Naive thymus-derived CD8-positive, alpha-beta T cell (primary cell): ENCODE measurements at places on chromosomes 1 and 21. TPM values are rescaled to one million over a fixed set of nuclear protein-coding genes. Genes with fewer than 3 reads are reported as not detected.

- no peak overlapping the region for H3K4me3 ChIP-seq
- H3K36me3 ChIP-seq, result peaks cover 17% of the 10 kb centered on the region
- H3K4me1 ChIP-seq, result peaks cover 38% of the 10 kb centered on the region
- no peak for DNase-seq
- no peak overlapping the region for H3K27ac ChIP-seq
Observed at GRCh38 chr21:42411197-42411869, 7.6 kb downstream of the UBASH3A start.

- no peak within 1 kb of the TSS for H3K27ac ChIP-seq
- H3K4me1 ChIP-seq, result peaks cover 23% of the 10 kb centered on the region
- peaks cover 38% of the 10 kb centered on the region for H3K36me3 ChIP-seq
Observed at GRCh38 chr1:206921772-206922265, at the start of gene FCMR. FCMR (minus strand) TSS chr1:206921941; CDS start chr1:206921854, 87 bp downstream.

GRCh38 chr1:81660286-81660685, 140.4 kb upstream of the ADGRL2 start:
- no peaks in the 10 kb centered on the region for H3K4me1 ChIP-seq
- no peak overlapping the region for H3K4me3 ChIP-seq
- DNase-seq, result no peak
- no peaks in the 10 kb centered on the region for H3K27me3 ChIP-seq
- H3K36me3 ChIP-seq, result no peaks in the 10 kb centered on the region

- no peak overlapping the region for H3K27ac ChIP-seq
- H3K4me1 ChIP-seq, result no peaks in the 10 kb centered on the region
- H3K27me3 ChIP-seq, result no peaks in the 10 kb centered on the region
Observed at GRCh38 chr1:190602325-190602724, 124.7 kb upstream of the BRINP3 start.

DNA sequence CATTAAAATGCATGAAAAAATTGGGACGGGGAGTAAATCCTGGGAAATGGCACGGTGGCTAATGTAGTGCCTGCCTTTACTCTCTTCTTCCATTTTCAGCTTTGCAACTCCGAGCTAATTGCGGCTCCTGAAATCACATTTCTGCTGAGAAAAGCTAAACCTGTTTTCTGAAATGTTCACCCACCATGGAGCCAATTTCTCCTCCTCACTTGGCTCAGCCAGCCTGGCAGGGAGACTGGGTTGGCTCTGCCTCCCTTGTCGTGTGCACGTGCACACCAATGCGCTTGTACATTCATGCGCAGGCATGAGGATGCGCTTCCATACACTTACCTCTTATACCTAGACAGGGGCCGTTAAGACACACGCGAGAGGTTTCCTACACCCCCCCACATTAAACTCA, 165.4 kb downstream of the PLXNA2 start:
- H3K4me1 ChIP-seq, result peaks cover 2% of the 10 kb centered on the region
- H3K36me3 ChIP-seq, result peaks cover 2% of the 10 kb centered on the region
- no peak for DNase-seq
- no peak overlapping the region for H3K4me3 ChIP-seq
- H3K27ac ChIP-seq, result no peak overlapping the region
- no peaks in the 10 kb centered on the region for H3K27me3 ChIP-seq

GRCh38 chr1:197745911-197746310, 29.4 kb downstream of the DENND1B start:
- no peak for DNase-seq
- peaks cover 50% of the 10 kb centered on the region for H3K4me1 ChIP-seq
- H3K36me3 ChIP-seq, result peaks cover 5% of the 10 kb centered on the region

- no peak within 1 kb of the TSS for H3K27ac ChIP-seq
- no peak within 1 kb of the TSS for H3K4me3 ChIP-seq
- no peak for DNase-seq
- H3K4me1 ChIP-seq, result no peaks in the 10 kb centered on the region
- no peaks in the 10 kb centered on the region for H3K36me3 ChIP-seq
Observed at GRCh38 chr21:18403735-18404450, at the start of gene TMPRSS15. TMPRSS15 (minus strand) TSS chr21:18403785; CDS start chr21:18403622, 163 bp downstream.

The KLF17 gene
- not detected for total RNA-seq
